ENCODE measurements at places on chromosomes 11 and 22.

DNA sequence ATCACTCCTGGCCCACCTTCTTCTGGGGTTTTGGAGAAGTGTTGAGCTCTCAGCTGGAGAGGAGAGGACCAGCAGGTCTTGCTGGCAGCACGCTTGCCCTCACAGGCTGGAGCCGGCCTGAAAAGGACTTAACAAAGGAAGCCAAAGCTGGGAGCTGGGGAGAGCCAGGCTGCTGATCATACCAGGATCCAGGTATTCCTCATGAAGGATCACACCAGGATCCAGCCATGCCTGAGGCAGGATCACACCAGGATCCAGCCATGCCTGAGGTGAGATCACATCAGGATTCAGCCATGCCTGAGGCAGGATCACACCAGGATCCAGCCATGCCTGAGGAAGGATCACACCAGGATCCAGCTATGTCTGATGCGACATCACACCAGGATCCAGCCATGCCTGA lies 17.0 kb downstream of the MRGPRD start:
- DNase-seq, result no peak

GRCh38 chr11:102286292-102286691 lies 31.0 kb upstream of the BIRC3 start:
- DNase-seq, result no peak

DNA sequence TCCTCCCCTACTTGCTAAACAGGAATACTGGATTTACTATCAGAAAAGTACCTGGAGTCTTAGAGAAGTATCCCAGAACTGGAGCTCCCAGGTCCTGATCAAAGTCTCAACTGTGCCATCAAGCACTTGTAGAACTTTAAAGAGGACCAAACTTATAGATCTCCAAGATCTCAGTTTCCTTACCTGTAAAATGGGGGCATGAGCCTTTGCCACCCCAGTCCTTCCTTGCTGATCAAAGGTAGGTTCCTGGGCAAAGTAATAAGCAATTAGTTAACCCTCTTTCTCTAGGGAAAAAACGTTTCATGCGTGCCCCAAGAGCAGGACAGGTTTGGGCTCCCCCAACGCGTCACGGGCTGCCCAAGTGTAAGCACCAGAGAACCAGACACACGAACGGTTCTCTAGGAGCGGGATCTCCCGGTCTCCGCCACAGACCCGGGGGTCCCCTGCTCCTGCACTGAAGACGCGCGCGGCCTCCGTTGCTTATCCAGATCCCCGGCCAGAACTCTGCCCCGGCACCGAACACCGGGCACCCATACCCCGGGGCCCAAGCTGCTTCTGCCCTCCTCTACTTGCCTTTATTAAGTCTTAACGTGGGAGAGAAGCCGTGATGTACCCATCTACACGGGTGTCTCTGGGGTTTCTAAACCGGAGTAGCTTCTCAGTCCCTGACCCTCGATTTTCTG lies 505 bp downstream of the ZNF214 start:
- DNase-seq, result no peak

GRCh38 chr11:120229451-120230424 lies 10.2 kb upstream of the POU2F3 start:
- peak; percentile 6 for DNase-seq

DNA sequence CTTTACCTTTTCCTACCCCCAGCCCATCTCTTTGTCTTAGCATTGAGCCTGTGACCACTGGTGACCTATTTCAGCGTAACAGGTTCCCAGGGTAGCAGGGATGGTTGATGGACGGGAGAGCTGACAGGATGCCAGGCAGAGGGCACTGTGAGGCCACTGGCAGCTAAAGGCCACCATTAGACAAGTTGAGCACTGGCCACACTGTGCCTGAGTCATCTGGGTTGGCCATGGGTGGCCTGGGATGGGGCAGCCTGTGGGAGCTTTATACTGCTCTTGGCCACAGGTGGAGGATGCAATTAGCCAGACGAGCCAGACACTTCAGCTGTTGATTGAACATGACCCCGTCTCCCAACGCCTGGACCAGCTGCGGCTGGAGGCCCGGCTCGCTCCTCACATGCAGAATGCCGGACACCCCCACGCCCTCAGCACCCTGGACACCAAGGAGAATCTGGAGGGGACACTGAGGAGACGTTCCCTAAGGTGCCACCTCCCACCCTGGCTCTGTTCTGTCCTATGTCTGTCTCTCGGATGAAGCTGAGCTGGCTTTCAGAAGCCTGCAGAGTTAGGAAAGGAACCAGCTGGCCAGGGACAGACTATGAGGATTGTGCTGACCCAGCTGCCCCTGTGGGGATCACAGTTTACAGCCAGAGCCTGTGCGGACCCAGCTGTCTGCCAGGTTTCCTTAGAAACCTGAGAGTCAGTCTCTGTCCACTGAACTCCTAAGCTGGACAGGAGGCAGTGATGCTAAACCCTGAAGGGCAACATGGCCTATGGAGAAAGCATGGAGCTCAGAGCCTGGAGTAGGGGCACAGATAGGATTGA lies 29.8 kb downstream of the PIK3IP1 start:
- no peak for DNase-seq

DNA sequence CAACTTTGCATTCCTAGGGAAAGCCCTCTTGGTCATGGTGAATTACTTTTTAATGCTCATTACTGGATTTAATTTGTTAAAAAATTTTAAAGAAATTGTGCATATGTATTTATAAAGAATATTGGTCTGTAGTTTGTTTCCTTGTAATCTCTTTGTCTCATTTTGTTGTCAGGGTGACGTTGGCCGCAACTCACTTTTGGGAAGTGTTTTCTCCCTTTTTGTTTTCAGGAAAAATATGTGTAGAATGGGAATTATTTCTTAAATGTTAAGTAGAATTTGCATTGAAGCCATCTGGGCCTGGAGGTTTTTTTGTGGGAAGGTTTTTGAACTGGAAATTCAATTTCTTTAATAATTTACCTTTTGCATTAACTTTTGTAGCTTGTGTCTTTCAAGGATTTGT lies 149.1 kb downstream of the UVRAG start:
- no peak for DNase-seq

GRCh38 chr22:32985899-32986765 lies 72.0 kb downstream of the SYN3 start:
- DNase-seq, result peak; percentile 67

GRCh38 chr22:46794067-46794466 lies 31.6 kb downstream of the TBC1D22A start:
- no peak for DNase-seq

- DNase-seq, result no peak
Measured at GRCh38 chr22:49139492-49140151, 688.1 kb downstream of the BRD1 start.

- DNase-seq, result no peak
Measured at GRCh38 chr11:119410501-119410900, 12.5 kb downstream of the THY1 start.

DNA sequence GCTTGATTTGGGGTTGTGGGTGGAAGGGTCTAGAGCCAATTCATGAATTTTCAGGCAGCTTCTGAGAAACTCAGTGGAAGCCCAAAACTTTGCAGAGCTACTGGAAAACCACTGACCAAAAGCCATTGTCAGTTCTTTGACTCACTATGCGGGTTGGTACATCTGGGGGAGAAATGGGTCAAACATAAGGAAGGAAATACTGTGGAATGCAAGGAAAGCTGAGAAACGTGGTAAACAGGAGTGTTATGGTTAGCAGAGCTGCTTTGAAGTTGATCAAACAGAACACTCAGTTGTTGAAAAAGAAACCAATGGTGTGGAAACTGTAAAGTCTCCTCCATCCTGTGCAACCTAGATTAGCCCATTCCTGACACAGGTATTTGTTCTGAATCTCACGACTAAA lies 6.3 kb upstream of the ABTB2 start:
- DNase-seq, result no peak

DNA sequence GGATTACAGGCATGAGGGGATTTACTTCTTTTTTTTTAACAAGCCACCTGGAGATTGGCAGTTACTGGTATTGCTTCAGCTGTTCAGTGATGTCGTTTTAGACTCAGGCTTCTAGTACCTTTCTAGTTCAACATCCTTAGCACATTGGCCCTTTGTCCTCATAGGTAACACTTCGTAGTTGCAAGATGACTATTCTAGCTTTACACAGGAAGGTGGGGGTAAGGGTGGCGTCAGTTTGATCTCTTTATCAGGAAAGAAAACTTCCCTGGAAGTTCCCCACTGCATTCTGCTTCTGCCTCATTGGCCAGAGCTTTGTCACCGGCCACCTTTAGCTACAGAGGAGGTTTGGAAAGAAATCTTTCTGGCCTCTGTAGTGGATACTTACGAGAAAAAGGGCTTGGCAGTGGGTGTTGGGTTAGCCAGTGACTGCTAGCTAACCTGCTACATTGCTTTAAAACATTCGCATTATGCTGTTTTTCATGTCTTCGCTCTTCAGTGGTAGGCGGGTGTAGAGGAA lies 40.7 kb downstream of the SFI1 start:
- DNase-seq, result no peak

DNA sequence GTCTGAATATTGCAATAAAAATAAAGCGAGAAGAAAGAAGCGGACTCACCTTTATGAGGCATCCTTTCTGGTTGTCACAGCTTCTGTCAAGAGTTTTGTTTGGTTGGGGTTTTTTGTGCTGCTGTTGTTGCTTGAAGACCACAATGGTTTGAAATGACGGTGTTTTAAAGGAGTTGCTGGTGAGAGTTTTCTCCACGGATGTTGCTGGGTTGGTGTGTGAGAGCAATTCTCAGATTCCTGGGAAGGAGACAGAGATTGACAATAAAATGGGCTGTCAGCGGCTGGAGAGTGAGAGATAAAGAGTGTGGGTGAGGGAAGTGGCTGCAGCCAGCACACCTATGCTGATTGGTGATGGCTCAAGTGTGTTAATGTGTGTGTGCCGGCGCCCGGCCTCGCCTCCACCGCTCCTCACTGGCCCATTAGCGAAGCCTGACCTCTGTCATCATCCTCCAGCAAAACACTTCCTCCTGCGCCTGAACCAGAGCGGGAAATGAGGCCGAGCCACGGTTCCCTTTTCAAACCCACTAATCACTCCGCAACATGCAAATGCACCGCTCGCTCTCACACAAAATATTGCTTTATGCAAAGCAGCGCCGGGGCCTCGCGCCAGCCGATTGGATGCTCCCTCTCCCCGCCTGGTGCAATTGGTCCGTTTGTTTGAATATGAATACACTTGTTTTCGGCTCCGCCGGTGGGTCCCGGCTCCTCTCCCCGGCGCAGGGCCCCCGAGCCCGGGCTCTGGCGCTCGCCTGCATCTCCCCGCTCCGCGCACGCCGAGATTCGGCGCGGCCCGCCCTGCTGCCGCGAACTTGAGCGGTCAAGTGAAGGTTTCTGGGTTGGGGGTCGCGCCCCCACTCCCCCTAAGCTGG lies at the start of gene PAX6:
TSS of gene PAX6 (minus strand) at position 544 of the 869 bp plus-strand sequence. CDS start 4,911 bp downstream, outside the sequence.
- DNase-seq, result no peak

DNA sequence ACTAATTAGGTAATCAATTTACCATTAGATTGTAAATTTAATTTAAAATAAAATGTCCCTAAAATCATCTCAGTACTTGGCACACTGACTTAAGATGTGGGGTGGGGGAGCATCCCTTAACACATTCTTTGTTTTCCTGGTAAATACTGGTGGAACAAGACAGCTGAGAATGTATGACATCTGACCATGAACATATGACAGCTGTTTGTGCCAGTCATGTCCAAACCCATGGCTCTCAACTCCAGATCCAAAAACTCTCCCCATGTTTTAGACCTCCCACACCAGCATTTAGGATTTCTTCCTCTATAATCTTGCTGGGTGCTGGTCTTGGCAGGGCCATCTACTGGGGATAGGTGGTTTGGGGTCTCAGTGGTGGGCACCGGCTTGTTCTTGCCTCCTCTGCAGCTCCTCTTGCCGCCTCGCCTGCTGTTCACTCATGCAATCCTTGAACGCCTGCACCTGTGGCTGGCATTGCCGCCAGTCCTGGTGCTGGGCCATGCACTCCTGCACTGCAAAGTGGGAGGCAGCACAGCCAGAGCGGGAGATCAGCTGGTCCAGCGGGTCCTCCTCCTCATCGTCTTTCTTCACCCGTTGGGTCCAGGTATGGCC lies 3.8 kb downstream of the COA4 start:
- no peak for DNase-seq

- no peak for DNase-seq
Measured at GRCh38 chr11:8634498-8634897, 40.5 kb upstream of the STK33 start.

DNA sequence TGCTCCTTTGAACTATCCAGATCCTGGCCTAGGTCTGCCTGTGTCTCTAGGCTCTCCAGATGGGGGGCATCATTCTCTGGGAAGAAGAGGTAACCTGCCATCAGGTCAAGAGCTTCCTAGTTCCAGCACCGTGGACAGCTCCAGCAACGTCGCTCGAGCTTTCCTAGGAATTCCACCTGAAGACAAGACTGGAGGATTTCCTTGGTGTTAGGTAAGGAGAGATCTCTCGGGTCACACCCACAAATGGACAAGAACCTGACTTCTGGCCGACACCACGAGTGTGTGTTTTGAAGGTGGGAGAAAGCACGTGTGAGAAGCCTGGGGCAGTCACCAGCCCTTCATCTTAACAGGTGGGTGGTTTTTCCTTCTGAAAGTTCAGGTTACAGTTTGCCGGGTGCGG lies 1.2 kb downstream of the PRG3 start:
- peak; percentile 35 for DNase-seq

GRCh38 chr11:78731027-78731426 lies 156.4 kb upstream of the NARS2 start:
- no peak for DNase-seq

DNA sequence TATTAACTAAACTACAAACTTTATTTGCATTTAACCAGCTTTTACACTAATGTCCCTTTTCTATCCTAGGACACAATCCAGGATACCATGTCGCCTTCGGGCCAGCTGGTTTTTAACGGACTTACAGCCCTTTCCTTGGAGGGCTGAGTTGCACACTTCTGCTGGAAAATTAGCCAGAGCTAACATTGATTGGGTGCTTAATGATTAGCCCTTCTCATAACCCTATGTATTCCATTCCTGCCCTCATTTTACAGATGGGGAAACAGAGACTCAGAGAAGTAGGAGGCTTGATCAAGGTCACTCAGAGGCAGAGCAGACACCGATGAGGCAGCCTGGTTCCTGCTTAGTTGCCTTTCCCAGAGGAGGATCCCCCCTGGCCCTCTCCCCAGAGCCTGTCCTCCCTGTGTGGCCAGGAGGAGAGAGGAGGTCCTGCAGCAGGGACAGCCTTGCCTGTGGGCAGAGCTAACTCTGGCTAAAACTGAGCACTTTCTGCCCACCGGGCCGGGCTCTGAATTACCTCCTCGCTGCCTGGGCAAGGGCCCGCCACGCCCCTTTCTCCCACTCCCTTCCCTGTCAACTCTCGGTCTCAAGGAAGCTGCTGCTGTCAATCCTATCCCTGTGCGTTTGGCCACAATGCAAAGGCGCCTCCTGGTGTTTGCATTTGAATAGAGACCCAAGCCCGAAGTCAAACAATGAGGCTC lies 59.6 kb upstream of the PAX6 start:
- DNase-seq, result peak; percentile 5

DNA sequence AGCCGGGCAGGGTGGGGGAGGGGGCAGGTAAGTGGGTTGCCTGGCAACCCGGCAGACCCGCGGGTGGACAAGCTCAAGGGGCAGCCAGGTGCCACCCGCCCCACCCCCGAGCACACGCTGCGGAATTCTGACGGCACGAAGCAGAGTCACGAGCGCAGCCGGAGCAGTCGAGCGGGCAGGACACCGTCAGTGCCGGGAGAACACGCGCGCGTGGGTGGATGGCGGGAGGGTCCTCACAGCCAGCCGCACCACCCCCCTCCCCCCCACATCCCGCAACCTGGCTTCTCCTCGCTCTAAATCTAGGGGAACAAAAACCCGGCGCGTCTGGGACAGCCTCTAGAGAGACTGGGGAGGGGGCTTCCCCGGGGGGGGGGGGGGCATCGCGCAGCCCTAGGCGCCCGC lies 133.1 kb upstream of the HSD17B12 start:
- DNase-seq, result no peak
